Esophagus squamous epithelium (tissue), 5 donors: ENCODE measurements at places on chromosomes 1 and 21.

DNA sequence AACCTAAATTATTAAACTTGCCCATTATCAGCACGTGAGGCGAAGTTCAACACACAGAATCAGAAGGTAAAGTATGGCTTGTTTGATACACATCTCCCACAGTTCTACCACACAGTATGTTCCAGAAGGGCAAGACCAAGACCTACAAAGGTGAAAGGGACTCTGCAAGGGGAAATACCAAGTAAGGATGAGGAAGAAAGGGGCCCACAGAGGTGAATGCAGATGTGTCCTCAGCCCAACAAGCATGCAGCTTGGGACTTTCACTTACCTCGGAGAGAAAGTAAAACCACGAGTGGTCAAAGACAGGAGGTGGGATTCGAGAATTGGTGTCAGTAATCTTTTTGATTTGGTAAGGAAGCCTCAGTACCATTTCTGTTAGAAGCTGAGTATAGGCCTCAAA is 85.8 kb downstream of the UBR4 start:
- no peak for DNase-seq

- no peak for DNase-seq
Observed at GRCh38 chr1:41354956-41355355, 6.3 kb upstream of the FOXO6 start.

- no peak for DNase-seq
Observed at GRCh38 chr1:60575326-60575977, 501.9 kb upstream of the C1orf87 start.

DNA sequence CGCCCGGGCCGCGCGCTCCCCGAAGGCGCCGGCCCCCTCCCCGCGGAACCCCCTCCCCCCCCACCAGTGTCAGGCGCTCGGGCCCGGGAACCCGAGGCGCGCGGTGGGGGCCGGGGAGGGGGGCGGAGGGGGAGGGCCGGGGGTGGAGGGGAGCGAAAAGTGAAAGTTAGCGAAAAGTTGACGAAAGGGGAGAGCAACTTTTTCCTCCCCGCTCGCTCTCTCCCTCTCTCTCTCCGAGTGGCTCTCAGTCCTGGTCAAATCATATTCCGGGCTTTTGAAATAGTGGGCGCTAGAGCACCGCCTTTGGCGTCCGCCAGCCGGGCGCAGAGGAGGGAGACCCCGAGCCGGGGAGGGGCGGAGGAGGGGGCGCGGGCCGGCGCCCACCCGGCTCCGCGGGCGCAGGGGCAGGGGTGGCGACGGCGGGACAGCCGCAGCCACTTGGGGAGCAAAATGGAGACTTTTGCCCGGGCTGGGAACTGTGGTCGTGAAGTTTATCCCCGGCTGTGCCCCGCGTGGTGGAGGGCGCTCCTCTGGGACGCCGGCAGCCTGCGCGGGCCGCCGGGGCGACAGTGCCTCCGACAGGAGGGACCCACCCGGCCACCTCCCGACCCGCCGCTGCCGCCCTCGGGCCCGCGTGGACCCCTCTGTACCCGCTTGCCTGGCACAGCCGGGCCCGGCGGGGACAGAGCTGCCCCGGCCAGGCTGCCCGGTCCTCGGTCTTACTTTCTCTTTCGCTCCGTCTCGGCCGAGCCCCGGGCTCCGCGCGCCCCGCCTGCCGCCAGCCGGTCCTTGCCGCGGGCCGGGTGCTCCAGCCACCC is 697 bp downstream of the PRDM16 start:
- DNase-seq: no peak

DNA sequence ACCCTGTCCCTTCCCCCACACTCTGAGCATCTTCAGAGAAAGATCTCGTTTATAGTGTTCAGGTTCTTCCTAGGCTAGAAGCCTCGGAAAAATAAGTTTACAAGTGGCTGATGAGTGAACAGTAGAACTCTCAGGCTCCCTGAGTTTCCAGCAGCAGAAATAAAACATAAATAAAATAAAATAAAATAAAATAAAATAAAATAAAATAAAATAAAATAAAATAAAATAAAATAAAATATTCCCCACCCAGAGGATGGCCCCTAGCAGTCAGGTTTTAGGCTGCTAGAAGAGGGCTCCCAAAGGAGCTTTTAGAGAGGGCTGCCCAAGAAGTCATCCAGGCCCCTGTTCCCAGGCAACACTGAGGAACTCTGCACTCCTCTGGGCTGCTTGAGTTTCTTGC is 55.1 kb downstream of the KCNC4 start:
- DNase-seq: no peak

GRCh38 chr21:37658817-37659458 is 257.3 kb downstream of the KCNJ6 start:
- DNase-seq: no peak
